ENCODE measurements at places on chromosomes 2 and 18.

- DNase-seq = no peak
Measured at GRCh38 chr18:66668706-66669105, 64.8 kb upstream of the CDH19 start.

DNA sequence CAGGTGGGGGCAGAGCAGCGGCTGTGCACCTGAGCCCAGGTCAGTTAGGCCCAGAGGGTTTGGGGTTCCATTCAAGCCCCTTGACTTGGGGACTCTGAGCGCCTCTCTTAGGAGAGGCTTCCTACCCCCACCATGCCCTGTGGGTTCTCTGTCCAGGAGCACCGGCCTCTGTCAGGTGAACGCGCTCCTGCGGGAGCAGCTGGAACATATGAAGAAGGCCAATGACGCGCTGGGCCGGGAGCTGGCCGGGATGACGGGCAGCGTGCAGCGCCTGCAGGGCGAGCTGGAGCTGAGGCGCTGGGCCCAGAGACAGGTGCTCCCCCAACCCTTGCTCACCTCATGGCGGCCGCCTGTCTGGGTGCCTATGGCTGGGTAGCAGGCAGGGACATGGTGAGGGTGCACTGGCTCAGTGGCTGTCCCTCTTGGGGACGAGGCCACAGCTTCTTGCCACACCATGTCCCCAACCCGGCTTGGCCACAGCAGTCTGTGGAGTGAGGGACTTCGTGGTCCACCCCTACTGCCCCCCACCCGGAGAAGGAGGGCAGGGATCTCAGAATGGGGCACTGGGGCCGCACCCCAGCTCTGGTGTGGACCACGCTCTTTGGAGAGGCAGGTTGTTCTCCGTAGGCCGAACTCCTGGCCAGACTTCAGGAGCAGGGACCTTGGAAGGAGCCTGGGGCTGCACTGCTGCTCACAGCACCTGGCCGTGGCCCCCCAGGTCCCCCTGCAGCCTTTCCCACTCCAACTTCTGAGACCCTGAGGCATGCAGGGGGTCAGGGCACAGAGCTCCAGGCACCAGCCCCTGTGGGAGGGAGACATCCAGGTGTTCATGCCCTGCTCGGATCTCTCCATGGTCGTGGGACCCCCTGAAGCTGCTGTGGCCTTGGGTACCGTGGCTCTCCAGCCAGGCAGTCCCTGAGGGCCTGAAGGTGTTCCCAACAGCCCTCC, 19.7 kb downstream of the CROCC2 start:
- DNase-seq = no peak

DNA sequence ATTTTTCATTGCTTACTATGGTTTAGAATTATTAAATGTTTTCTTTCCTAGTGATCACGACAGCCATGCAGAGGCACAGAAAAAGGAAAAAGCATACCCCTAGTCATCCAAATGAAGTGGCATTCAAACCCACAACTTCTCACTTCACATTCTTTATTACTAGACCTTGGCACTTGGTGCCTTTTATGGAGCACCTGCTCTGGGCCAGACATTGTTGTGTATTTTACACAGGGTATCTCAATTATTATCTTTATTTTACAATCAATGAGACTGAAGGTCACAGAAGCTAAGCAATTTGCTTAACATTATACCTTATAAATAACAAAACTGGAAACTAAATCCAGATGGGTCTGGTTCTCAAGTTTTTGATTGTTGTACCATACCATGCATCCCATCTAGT, 235.3 kb downstream of the LRATD1 start:
- no peak for DNase-seq

DNA sequence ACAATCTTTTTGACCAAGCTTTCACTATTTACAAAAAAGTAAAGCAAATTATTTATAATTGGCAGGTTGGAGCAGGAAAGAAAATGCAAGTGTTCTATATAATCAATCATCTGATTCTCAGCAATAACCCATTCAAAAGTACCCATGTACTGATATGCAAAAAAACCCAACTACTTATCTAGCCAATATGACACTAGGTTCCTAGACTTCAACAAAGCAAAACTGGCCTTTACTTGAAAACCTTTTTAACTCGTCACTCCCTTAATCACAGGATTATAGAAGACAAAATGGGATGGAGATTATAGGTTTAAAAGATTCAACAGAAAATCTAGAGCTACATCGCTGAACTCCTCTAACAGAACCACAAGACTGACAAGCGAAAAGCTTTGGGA, 3.6 kb downstream of the TLK1 start:
- DNase-seq = no peak

Measured in umbilical cord (tissue), 2 donors.